ENCODE measurements at places on chromosomes 12 and 14.
A peak's percentile ranks its signal among the peaks of the same experiment; 100 is the strongest.

DNA sequence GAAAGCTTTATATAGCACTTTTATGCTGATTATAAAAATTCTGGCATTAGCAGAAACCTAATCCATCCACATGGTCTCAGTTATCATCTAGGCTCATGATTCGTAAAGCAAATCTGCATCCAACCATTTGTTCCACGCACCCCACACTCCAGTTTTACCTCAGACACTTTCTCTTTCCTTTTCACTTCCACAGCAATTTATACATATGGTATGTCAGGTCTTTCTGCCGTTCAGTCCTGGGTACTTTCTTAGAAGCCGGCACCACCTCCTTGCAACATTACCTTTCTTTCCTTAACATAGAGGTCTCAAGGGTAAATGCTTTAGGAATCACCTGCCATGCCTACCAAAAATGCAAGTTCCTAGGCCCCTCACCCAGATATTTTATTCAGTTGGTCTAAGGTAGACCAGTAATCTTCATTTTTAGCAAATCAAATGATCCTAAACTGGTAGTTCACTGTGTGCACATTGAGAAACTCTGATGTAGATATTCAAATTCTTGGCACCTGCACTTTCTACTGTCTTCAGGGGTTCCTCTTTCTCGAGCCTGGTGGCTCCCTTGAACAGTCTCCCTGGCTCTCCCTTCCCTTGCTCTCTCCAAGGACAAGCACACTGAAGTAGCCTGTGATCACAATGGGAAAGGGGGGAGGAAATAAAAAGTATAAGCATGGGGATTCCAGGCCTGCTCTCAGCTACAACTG lies 2.8 kb upstream of the KRAS start:
- DNase-seq, result no peak

- peak; percentile 18 for DNase-seq
These were observed 129.0 kb upstream of the MED13L start for GRCh38 chr12:116406529-116406928.

DNA sequence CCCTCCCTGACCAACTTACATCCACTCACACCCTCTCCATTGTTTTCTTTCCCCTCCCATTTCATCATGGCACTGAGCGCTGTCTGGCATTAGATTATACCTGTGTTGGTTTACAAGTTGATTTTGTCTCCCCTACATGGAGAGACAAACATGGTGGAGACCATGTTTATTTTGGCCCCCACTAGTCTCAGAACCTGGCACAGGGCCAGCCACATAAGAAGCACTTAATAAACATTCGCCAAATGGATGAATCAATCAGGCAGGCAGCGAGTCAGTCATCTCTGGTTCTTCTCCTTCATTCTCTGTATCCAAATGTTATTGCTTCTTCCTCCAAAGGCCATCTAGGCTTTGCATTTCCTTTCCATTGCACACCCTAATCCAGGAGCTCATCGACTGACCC lies 177.4 kb downstream of the DPF3 start:
- no peak for DNase-seq

DNA sequence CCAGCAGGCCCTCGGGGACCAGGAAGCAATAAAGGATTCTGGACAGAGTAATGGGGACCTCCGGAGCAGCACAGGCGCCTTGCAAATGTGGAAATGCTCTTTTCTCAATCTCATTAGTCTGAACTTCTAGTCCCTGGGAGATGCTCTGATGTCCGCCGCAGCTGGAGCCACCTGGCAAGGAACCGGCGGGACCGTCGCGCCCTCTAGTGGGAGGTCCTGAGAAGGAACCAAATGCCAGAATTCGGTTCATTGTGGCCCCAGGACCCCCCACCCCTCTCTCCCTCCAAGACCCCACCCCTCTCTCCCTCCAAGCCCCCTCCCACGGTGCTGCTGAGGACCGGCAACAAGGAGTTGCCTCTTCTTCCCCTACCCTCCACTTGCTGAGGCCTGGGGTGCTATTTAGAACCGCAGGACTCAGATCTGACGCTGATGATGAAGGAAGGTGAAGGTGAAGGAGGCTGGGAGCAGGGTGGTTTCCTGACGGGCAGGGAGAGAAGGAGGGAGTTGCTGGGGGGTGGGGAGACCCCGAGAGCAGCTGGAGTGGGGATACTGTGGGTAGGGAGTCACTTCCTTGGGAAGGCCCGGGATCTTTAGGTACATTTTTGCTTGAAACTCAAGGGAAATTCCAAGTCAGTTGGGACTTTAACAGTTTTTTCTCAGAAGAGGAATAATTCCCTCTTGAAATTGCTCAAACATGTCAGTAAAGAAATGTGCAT lies 42.5 kb downstream of the SMIM41 start:
- DNase-seq, result peak; percentile 59

DNA sequence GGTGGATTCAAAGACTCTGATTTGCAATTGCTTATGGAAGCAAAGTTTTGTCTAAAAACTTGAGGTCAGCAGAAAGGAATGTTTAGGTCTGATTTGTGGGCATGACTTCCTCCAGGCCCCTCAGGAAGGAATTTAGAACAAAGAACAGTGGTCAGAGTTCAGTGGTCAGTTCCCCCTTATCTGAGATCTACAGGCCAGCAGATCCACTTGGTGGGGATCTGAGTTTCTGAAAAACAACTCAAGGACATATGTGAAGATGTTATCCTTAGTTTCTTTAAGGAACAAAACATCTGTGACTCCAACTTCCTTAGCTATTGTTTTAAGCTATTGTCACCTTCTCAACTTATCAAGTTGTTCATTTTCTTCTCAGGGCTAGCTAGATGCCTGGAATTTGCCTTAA lies 28.0 kb upstream of the NAA30 start:
- DNase-seq, result no peak

DNA sequence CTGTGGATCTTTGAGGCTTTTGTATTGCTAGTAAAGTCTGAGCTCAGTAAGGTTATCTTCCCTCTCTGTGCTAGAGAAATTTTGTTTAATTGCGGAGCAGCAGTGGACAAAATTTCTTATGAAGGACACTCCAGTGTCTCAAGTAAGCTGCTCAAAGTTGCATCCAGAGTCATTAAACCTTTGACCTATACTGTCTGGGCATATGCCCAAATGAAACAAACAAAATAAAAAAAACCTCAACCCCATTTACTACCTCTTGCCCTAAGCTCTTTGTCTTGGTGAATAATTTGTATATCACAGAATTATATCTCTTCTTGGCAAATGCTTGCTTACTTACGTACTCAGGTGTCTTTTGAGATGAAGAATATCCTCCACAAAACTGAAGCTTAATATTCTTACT lies 465.2 kb downstream of the SOX5 start:
- DNase-seq, result no peak

DNA sequence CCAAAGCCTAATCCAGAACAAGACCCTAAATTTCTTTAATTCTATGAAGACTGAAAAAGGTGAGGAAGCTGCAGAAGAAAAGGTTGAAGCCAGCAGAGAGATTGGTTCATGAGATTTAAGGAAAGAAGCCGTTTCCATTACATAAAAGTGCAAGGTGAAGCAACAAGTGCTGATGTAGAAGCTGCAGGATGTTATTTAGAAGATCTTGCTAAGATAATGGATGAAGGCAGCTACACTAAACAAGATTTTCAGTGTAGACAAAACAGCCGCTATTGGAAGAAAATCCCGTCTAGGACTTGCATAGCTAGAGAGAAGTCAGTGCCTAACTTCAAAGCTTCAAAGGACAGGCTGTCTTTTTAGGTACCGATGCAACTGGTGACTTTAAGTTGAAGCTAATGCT lies 65.4 kb upstream of the AMIGO2 start:
- DNase-seq, result no peak

- no peak for DNase-seq
These were observed 99.9 kb downstream of the ADGRD1 start for GRCh38 chr12:131053567-131053966.

DNA sequence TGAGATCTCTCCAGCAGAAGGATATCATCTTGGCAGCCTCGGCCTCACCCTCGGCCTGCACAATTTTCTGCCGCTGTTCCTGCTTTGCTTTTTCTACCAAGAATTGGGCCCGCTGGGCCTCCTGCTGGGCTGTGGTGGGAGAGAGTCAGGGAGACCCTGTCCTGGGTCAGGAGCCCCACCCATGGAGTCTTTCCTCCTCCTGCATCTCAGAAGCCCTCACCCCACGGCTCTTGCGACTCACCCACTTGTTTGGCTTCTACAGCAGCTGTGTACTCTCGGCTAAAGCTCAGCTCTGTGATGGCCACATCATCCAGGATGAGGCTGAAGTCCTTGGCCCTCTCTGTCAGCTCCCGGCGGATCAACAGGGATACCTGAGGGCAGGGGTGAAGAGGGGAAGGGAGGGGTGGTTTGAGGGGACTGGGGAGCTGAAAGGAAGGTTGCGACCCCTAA lies 2.8 kb downstream of the PHB2 start:
- DNase-seq, result no peak

- no peak for DNase-seq
These were observed 17.2 kb upstream of the ELK3 start for GRCh38 chr12:96177013-96177412.

DNA sequence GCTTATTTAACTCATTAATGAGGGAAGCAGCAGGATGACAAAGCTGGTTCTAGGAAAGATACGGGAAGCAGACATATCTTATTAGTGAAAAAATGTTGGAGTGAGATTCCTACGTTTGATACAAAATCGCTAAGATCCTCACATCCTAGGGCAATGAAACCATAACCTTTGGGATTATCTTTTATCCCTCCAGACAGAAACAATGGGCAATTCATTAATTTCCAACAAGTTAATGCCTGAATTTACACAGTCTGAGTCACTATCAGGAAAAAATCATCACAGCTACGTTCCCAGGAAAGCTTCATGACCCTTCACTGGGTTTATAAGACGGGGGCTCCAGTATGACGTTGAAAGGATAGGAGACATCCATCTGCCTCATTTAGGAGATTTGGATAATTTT lies 45.0 kb downstream of the SLC24A4 start:
- DNase-seq, result no peak

DNA sequence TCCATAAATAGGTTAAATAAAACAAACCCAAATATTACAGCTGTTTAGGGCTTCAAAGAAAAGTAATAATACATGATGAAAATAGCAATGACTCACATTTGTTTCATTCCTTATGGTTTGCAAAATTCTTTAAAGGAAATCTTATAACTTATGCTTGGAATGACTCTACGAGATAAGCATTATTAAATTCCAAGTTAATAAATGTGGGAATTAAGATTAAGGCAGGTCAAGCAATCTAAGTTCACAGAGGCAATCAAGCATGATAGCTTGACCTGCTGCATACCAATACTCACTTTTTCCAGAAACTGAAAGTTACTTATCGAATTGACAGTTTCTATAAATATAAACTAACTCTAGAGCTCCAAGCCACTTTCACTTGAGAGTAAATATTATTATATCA lies 1002.9 kb upstream of the SEL1L start:
- DNase-seq, result no peak

- DNase-seq, result no peak
These were observed 50.3 kb downstream of the SLC38A1 start for GRCh38 chr12:46218322-46219095.

DNA sequence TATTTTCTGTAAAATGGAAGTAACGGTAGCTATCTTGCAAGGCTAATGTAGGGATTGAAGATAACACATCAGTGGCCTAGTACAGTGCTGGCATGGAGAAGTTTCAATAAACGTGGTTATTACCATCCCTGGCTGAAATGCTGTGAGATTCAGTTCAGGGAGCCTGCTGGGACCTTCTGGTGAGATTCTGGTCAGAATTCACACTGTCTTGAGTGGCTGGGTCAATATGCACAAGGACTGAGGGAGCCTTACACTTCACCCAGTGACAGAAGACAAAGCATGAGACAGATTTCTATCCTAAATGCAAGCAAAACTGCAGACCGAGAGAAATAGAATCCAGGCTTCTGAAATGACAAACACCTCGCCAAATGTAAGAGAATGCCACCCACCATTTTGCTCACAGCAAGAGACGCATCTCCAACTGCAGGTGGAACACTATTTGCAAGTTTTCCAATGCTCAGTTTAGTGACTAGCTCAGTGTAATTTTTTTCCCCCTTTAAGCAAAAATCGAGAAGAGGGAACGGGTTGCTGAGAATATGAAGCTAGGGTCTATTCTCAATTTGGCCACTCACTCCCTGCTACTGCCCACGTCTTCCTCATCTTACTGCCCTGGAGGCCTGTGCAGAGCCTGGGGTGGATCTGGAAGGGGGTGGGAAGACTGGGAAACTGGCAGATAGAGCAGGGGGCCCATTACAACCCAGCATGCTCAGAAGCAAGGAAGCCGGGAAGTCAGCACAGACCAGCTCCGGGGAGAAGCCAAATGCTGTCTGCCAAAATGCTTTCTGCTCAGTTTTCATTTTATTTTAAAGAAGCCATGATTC lies 201.3 kb downstream of the TTC7B start:
- DNase-seq, result no peak

DNA sequence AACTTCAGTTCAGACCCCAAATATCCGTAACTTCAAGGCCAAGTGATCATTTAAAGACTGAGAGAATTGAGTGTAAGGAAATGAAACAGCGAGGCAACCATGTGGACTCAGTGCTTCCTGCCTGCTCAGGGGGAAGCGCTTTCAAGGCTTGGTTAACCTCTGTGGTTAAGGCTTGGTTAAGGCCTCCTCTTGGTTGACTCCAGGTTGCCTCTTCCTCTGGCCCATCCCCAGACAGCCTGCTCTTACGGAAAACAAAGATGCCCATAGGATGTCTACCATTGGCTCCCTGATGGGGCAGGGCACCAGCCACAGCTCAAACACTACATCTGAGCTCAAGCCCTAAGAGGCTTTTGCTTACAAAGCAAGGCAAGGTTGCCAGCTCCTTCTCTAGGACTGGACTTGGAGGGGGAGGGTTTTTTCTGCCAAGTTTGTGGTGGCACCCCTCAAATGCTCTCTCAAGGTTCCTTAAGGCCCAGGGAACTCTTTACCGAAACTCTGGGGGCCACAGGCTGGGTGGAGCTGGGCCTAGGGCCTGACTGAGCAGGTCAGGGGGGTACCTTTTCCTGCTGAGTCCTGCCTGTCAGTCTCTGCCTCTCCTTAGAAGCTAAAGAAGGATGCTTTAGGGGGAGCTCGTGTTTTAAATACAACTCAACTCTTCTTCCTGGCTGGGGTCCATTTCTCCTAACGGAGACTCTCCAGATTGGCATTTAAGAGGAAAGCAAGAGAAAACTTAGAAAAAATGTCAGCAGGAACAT lies 13.7 kb downstream of the COL2A1 start:
- no peak for DNase-seq

DNA sequence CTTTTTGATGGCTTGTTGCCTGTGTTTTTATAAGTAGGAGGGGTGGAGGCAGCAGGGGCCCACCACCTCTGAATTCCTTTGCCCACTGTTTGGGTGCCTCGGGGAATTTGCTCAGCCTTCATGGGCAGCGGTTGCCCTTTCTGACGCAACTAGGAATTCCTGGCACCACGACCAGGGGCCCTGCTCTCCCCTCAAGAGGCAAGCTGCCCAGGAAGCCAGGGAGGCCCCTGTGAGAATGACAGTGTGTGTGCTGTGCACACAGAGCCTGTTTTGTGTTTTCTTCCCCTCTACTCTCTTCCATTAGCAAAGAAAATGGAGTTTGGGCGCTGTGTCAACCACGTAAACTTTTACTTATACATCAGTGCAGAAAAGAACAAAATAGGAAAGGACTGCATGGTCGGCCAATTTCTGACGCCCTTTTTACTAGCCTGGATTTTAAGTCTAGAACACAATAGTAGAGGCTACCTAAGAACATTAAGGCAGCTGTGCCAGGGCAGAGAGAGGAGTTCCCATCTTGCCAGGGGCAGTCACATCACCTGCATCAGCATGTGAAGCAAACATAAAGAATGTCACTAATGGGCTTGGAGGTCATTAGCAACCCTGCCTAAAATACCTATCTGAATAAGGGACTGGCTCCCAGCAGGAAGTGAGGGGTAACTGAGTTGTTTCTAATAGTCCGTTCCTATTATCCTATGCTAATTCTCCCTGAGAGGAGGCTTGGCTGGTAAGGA lies 17.9 kb upstream of the PTGR2 start:
- DNase-seq, result peak; percentile 13

All from posterior cingulate gyrus (tissue), 11 donors.